ENCODE measurements at places on chromosomes 7 and 10.

DNA sequence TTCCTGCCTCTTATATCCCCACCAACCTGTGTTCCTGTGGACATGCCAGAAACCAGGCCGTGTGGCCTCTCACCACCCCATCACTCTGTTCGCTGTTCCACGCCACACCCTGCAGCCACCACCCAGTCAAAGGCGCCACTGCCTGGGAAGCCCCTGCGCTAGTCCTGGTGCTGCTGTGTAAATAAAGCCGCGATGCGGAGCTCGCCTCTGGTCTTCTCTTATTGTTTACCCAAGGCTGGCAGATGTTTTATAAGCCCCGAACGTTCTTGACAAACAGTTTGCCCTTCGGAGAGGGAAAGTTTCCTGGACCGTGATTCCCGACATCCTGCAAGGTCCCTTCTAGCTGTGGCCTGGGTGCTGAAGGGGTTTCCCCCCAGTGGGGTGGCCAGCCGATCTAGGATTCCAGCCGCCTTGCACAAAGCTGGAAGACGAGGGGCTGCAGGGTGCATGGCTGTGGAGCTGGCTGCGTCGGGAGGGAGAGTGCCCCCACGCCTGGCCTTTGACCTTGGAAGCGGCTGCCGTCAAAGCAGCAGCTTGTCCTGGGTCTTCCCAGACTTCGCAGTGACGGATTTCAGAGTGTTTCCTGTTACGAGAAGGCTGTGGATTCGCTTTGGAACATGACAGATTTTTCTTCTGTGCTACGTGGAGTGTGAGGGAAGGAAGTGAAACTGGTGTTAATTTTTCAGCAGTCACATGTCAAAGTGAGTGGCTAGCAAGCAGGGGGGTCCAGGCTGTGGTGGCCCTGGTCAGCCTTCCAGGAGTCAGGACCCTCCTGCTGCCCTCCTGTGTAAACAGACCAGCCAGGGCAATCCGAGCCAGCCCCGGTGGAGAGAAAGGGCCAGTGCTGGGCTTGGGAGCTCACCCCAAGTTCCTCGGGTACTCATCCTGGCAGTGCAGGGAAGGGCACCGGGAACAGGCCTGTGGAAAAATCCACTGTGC is 61.6 kb downstream of the LHPP start:
- no peak for DNase-seq

GRCh38 chr7:45623740-45624391 is 49.7 kb downstream of the ADCY1 start:
- DNase-seq: no peak

DNA sequence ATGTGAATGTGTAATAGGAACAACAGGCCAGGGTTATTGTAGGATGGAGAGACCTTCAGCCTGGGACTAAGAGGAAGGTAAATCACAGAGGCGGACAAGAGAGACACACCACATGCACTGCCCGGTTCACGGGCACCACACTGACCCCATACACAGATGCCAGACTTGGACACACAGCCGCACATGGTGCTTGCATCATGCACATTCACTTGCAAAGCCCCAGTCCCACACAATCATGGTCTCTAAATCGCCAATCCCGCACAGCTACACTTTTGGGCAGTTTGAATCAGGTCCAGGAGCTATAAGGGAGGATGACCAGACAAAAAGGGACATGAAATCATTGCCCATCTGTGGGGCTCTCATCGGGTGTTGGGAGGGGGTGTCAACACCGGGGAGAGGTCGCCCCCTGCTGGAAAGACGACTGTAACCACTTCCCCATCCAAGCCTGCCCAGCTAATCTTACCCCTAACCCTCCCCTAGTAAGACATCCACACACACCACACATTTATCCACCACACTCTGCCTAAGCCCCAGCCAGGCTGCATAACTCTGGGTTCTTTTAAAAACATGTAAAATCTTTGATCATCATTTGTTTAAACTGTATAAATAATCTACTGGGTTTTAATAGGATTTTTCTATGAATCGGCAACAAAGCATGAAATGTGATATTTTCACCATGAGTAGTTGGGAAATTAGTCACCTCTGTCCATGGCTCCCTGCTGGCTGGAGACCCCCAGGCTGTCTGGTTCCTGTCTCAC is 40.5 kb upstream of the SLF2 start:
- peak; percentile 70 for DNase-seq

DNA sequence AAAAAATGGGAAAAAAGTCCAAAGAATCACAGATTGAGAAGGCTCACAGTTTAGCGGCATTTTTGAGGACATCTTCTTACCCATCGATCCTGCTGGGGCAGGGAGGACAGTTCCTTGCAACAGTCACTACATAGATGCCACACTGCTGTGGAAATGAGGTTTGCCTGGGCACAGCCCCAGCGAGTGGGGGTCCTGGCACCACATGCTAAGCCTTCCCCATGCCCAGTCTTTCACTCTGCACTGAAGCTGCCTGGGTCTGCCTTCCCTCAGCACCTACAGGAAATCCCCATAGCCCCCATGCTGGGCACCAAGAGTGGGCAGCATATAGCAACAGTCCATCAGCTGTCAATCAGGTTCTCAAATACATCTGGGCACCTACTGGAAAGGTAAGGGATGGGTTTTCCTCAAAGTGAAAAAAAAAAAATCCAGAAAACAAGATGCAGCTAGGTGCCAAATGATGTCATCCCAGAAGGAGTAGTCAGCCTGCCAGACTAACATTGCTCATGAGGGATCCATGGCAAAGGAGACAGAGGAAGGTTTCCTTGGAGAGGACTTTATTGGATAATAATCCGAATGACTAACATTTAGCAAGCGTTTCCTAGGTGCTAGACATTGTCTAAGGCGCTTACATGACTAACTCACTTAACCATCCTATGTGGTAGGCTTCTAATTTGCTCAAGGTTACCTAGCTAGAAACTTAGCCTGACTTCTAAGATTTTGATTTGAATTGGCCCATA is 125.7 kb upstream of the CXCL12 start:
- DNase-seq: peak; percentile 26

GRCh38 chr7:72292794-72293193 is 119.3 kb downstream of the CALN1 start:
- DNase-seq: no peak

DNA sequence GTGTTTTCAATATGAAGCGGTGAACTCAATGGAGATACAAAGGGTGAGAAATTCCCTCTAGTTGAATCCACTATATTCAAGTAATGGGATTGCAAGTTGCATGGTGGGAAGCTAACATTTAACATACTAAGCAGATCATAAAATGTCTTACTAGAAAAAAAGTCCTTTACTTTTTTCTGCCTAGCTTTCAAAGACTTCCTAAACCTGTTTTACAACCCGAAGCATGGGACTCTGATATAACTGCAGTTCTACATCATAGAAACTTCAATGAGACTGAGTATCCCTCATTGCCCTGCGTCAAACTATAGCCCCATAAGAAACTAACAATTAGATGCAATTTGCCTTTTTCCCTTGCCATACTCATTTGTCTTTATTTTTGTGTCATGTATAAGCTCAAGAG is 179.9 kb downstream of the RTKN2 start:
- DNase-seq: no peak

- peak; percentile 85 for DNase-seq
These were observed 20.8 kb downstream of the SCRN1 start for GRCh38 chr7:29968683-29969395.
